ENCODE measurements at places on chromosomes 1 and 21.

DNA sequence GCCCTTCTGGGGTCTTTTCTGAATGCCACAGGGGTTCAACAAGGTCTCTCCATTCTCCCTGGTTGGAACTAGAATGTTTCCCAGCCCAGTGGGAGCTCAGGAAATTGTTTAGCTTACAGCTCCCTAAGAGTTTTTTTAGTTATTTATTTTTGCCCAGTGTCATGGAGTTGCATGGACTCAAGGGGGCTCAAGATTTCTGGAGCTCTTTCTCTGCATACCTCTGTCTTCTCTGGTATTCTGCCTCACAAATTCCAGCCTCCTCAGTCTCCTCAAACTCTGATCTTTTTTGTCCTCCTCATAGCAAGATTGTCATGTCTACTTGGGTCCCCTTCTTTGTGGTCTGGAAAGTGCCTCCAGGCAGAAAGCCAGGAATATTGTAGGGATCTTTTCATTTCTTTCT is 15.9 kb upstream of the PPP2R5A start:
- no peak for DNase-seq

DNA sequence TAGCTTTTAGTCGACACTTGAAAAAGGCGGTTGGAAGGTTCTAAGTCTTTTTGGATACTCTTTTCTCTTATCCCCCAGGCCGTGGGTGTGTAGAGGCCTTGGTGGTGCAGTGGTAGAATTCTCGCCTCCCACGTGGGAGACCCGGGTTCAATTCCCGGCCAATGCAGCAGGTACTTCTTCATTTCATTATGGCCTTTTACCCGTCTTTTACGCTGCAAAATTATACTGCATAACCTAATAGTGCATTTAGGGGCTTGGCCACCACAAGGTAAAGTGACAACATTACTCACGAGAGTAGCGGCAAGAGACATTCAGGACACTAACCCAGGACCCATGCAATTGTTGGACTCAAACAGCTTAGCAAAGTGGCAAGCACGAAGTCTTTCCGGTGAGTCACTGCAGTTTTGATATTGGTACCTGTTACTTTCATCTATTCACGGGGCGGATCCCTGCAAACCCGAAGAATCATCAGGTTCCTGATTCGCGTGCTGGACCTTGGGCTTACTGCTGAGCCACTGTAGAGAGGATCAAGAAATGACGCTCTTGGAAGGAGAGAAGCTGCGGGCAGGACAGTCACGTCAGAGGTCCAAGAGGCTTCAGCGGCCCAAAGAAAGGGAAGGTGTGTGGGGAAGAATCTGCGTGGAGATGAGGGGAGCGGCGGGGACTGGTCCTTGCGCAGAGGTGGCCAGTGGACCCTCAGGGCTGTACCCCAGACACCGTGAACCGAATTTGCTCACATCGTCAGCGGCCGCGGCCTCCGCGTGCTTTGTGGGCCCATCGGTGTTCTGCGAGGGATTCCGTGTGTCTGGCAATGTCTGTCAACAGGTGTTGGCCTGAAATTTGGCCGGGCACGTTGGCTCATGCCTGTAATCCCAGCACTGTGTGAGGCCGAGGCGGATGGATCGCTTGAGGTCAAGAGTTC is 12.9 kb upstream of the RNU1-4 start:
- peak; percentile 47 for DNase-seq

- no peak for DNase-seq
These were observed 3902.9 kb downstream of the SRGAP2C start for GRCh38 chr1:125087691-125088090.

DNA sequence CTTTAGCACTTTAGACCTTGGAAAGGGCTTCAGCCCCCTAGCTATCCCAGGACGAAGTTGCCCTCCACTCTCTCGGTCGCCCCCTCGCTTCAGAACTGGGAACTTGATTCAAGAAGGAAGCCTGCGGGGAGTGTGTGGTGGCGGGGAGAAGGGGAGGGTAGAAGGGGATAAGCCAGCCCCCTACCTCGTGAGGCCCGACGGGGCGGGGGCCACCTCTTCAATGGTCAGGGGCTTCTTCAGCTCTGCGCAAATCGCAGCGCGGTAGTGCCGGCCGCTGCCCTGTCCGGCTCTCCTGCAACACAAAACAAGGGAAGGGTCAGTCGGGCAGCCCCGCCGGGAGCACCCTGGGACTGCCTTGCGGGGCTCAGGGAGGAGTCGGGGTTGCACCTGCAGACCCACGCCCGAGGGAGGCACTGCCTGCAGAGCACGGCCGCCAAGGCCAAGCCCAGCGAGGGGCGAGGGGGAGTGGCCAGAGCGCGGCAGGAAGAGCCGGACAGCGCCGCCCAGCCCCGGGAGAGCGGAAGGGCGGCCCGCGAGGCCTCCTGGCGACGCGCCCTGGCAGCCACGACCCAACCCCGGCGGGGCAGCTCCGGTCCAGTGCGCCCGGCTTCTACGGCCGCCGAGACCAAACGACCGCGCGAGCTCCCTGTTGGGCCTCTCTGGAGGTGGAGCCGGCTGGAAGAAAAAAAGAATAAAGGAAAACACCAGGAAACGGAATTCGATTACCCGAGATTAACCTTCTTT is 56.2 kb upstream of the RASAL2 start:
- peak; percentile 94 for DNase-seq

DNA sequence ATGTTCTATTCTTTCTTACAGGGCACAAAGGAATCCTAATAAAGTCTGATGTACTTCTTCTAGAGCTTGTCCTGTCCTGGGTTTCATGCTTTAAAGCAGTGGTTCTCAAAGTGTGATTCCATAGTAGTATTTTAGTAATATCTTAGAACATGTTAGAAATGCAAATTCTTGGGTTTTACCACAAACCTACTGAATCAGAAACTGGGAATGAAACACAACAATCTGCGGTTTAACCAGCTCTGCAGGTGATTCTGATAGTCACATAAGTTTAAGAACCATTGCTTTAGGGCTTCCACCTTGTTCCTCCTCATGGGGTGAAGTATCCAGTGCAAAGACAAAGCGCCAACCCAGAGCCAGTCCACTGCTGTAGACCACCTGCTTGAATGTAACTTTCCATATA is 41.1 kb downstream of the NGF start:
- DNase-seq, result no peak

- DNase-seq, result no peak
These were observed 363.6 kb upstream of the CAMK1G start for GRCh38 chr1:209219791-209220524.

All from Calu3 (cell line).